Fibroblast of villous mesenchyme (primary cell): ENCODE measurements at places on chromosomes 2 and 18.

GRCh38 chr2:236360496-236360895, 96.3 kb upstream of the ASB18 start:
- peak; percentile 6 for DNase-seq

- DNase-seq = no peak
These were observed 119.8 kb downstream of the AGAP1 start for GRCh38 chr2:235613649-235614048.

DNA sequence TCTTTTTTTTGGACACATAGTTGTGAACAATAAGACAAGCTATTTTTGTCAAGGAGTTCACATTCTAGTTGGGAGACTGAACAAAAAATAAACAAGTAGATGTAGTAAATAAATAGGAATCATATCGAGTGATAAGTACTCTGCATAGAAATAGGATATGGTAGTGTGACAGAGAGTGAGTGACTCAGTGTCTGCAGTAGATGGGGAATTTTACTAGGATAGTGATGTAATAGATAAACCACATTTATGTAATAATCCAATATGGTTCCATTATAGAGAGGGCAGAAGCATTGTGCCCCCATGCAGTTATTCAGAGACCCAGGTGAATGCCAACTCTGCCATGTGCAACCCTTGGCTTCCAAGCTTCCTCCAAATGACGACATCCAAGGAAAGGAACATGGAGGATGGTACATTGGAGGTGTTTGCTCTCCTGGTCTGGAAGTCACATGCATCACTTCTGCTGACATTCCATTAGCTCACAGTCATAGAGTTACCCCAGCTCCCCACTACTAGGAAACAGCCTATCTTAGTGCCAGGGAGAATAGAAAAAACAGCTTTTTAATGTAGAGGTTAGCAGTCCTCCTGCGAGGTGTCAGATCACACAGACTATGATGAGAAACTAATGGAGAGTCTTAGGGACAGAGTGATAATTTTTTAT, 595.4 kb downstream of the NYAP2 start:
- peak; percentile 26 for DNase-seq

- DNase-seq = no peak
These were observed 326.2 kb upstream of the LRATD1 start for GRCh38 chr2:14306268-14306861.

DNA sequence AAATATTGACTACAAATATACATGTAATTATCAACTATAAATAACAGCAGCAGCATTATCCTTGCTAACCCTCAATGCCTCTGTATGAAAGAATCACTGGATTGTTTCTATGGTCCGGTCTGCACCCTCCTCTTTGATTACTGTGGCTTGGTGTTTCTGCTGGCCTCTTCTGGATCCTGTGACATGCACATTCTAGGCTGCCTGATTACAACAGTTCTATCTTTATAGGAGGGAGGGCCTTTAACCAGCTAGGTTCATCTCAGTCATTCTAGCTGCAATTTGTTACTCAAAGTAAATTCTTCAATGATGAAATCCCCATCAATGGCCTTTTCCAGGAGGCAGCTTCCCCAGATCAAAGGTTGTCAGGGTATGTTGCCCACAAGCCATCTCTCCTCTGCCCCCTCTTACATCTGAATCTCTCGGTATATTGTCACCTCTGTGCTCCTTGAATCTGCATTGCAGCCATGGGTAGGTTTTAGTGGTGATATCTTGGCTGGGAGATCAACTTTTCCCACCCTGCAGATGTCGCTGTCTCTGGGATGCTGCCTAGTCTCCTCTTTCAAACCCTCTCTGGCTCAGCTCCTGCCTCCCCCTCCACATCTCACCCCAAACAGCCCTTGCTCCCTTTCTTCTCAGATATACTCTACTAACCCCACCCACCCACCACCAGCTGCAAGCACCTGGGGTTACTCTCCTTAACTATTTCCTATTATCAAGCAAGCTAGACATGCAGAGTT, 106.2 kb upstream of the BZW1 start:
- DNase-seq = peak; percentile 36

DNA sequence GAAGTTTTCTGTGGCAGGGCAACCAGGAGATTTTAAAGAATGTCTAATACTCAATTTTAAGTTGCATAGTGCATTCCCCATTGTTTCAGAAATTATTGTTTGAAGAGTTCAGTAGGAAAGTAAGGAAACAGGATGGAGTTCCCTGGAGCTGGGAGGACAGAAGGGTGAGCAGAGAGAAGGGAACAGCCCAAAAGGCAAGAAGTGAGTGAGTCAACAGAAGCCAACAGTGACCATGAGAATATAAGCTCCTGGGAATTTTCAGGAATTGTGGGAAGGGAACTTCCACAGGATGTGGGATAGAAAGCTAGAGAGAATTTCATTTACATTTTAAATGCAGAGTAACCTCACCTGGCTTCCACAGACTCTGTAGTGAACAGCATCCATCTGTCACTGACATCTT, 268.1 kb upstream of the ATP5MC3 start:
- no peak for DNase-seq

DNA sequence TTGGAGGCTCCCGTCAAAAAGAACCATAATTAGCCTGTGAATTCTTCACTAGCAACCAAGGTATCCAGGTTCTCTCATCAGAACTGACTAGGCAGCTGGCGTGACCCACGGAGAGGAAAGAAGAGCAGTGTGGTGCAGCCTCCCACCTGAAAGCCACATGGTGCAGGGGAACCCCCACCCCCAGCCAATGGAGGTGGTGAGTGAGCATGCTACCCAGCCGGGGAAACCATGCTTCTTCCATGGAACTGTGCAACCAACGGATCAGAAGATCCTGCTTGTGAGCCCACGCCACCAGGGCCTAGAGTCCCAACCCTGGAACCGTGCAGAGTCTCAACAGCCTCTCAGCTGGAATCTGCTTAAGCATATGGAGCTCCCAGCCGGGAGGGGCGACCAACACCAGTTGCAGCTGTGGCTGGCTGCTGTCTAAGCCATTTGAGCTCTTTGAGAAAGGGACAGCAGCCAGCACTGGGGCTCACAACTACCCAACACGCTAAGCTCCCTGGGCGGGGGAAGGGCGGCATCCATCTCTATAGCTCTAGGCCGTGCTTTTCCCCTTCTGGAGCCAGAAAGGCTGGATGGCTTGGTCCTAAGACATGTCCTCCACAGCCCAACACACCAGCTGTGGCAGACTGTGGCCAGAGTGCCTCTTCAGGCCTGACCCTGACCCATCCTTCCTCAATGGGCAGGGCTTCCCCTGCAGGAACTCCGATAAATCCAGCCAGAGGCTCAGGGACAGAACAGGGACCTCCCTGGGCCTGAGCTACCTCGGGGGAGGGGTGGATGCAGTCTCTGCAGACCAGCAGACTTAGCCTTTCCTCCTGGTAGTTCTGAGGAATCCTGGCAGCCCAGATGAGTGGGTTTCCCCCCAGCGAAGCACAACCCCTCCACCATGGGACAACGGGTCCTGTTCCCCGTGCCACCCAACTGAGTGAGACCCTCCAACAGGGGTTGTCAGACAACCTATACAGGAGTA, 151.4 kb upstream of the NXPH2 start:
- DNase-seq = no peak
